Stimulated activated CD4-positive, alpha-beta T cell treated with anti-CD3 and anti-CD28 coated beads, TNF-alpha, amount 100 ng/mL, for 4 hours (primary cell): ENCODE measurements at places on chromosomes 12 and 14.

GRCh38 chr14:96221109-96221650 lies 16.5 kb downstream of the BDKRB2 start:
- no peak for DNase-seq

DNA sequence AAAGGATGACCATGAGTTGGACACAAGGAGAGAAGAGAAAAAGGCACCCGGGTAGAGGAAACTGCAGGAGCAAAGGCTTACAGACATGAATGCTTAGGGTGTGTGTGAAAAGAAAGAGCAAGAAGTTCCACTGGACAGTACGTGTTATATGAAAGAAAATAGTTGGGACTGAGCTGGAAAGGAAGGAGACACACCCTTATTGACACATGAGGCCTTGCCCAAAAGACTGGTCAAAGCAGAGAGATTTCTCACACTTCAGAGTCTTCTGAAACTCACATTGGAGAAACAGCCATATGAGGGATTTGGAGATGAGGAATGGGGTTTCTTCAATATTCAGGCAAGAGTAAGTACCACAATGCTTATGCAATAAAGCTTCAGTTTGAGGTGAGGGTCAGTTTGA lies 56.0 kb downstream of the TTC9 start:
- DNase-seq: no peak

DNA sequence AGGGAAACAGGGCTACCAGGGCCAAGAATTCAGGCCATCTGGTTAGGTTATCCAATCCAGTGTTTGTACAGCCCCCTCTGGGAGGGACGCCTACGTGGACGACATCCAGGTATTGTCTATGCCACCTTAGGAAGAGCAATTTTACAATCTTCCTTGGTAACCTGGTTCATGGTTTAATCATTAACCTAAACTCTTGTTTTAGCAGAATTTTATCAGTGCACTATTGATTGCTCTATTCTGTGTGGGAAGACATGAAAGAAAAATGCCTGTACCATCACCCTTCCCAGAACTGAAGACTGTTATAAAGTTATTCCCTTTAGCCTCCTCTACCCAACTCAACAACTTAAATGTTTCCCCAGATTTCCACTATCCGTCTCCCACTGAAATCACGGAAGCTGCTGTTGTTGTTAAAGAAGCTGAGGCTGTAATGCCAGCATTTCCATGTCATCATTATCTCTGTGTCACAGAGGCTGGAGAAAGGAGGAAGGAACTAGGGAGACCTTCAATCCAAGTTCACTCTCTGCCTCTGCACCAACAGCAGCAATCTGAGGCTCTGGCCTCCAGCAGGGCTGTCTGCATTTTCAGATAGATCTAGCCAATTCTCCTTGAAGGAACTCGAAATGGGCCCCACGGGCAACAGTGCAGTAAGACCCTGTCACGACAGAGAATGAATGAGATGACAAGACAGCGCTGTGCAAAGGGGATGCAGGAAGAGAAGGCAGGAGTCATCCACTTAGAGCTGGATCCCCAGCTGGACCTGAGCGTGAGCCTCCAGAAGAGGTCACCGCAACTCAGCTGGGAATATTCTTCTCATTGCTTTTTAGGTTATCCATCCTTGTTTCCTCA lies 183.4 kb upstream of the GZMB start:
- no peak for DNase-seq

DNA sequence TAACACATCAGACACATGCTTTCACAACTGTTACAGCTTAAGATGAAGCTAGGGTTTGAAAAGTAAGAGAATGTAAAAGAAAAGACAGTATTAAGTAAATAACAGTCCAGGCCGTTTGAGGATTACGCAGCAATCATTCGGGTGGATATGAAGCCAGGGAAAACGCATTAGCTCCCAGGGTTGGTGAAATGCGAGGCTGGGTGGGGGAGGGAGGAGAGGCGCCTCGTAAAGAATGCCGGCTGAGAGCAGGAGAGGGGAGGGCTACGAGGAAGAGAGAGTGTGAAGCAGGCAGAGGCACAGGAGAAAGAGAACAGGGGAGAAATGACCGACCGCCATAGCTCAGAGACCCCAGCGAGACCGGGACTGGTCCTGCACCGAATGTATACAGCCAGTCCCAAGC lies 73.0 kb downstream of the IQSEC3 start:
- DNase-seq: no peak

DNA sequence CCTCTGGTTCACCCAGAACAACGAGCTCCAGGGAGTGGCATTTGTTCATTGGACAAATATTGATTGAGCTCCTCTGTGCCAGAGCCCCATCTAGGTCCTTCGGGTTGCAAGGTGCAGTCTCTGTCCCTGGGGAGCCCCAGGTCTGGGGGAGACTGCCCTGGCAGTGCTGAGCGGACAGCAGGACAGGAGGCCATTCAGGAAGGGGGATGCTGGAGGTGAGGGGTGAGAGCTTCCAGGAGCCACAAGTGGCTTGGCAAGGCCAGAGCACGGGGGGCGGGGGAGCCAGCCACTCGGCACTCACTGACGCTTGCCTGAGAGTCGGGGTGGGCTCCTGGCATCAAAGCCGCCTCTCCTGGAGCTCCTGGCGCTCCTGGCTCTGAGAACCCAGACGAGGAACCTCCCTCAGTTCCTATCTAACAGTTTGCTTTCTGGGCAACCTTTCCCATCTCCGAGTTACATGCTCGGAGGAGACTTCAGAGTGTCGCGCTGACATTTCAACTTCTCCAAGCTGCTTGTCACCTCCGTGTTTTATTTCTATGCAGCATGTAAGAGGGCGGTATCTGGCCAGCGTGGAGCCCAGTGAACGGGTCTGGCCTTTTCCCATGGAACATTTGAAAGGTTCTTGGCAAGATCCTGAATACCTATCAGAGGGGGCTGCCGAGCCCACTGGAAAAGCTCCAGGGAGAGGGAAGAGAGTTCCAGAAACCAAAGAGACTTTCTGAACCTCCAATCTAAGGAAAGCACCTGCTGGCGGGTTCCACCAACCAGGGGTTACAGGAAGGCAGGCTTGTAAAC lies 62.0 kb upstream of the BCL11B start:
- no peak for DNase-seq

GRCh38 chr14:92240658-92241057 lies 82.3 kb upstream of the SLC24A4 start:
- DNase-seq: no peak
